ENCODE measurements at places on chromosomes 7 and 10.

- DNase-seq = no peak
These were observed 10.7 kb upstream of the AKR1B1 start for GRCh38 chr7:134469622-134470021.

DNA sequence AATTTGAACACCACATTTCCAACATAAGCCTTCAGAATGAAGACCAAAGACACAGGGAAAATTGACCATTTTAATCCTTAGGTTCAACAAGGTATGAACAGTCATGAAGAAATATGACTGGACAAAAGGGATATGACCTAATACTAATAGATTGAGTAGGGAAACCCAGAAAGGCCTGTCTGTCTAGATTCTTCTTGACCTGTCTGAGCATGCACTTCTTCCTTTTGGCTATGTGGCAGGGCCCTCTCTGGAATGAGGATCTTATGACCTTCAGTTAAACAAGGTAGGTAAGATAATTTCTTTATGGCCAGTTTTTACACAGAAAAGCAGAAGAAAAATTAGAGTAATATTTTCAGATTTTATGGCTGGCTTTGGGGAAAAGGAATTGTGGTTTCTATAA, 3.0 kb upstream of the PHYHIPL start:
- no peak for DNase-seq

GRCh38 chr7:69825113-69825972, 227.1 kb downstream of the AUTS2 start:
- peak; percentile 17 for DNase-seq

GRCh38 chr10:106873770-106874603, 290.5 kb downstream of the SORCS1 start:
- DNase-seq = no peak

- DNase-seq = no peak
These were observed 3.8 kb downstream of the KAZALD1 start for GRCh38 chr10:101065481-101066145.

- no peak for DNase-seq
These were observed 215.6 kb downstream of the ELFN1 start for GRCh38 chr7:1885465-1886226.

GRCh38 chr7:75789361-75789924, 17.4 kb upstream of the CCL26 start:
- DNase-seq = no peak

DNA sequence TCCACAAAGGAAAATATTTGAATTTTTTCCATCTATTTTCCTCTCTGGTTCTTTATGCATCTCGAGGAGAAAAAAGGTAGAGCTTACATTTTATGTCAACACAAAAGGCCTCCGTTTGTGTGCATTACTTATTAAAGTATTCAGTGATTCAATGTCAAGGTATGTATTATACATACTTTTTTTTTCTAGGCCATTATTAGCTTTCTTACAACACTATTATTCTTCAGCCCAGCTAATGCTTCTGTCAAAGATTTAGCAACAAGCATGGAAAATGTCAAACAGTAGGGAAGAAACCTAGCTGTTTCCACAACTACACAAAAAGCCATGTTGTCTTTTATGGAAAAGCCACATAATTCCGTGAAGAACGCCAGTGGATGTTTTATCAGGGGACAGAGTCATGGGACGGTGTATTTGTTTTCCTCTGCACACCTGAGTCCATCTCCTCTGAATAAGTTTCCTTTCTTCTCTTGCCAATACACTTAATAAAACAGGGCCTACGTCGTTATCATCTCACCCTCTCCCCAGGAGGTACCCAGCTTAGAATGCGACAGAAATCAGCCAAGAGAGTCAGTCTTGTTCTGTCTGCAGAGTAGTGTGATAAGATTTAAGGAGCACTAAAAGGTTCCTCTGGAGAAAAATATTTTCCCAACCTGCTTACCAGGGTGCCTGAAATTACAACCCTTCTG, 209.7 kb upstream of the AUTS2 start:
- DNase-seq = no peak

- no peak for DNase-seq
These were observed 156.1 kb downstream of the RELN start for GRCh38 chr7:103833401-103833800.

DNA sequence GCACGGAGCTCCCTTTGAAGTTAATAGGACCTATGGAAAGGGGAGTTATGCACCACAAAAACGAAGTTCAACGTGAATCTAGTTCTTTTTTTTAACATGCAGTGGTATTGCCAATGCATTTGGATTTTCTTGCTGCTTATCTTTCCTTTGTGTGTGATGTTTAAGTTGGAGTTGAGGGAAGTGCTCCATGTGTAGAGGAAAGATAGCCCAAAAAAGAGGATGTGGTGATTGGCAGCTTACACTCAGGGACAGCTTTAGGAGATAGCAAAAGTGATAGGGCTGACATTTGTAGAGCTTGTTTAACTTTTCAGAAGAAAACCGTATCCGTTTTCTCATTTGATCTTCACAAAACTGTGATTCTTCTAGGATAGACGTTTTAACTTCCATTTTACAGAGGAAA, 101.3 kb downstream of the MDFIC start:
- DNase-seq = no peak

GRCh38 chr10:92284112-92284704, 6.7 kb downstream of the CPEB3 start:
- no peak for DNase-seq

DNA sequence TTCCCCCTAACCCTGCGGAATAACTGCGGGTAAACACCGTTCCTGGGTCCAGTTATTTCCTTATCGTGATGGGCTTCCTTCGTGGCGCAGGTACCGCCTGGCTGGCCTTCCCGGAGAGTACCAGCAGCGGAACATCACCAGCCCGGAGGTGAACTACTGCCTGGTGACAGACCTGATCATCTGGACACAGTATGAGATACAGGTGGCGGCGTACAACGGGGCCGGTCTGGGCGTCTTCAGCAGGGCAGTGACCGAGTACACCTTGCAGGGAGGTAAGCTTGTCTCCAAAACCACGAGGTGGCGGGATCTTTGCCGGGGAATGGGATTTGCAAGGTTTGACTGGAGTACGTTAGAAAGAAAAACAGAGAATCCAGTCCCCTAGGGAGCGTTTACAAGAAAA, 665.0 kb upstream of the FOXK1 start:
- no peak for DNase-seq

DNA sequence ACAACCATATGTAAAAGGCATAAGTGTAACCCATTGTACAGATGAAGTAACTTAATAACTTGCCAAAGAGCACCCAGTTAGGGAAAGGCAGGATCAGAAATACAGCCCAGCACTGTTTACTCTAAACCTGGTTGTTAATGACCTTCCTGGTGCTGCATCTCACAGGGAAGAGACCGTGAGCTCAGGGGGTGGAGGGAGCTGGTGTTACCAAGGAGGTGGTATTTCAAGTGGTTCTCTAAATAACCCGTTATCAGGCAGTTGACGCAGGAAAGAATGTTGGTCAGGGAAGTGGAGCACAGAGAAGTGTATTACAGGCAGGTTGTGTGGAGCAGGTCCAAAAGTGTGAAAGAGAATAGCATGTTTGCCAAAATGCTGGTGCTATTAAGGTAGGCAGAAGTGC, 4.4 kb upstream of the ST7 start:
- no peak for DNase-seq

DNA sequence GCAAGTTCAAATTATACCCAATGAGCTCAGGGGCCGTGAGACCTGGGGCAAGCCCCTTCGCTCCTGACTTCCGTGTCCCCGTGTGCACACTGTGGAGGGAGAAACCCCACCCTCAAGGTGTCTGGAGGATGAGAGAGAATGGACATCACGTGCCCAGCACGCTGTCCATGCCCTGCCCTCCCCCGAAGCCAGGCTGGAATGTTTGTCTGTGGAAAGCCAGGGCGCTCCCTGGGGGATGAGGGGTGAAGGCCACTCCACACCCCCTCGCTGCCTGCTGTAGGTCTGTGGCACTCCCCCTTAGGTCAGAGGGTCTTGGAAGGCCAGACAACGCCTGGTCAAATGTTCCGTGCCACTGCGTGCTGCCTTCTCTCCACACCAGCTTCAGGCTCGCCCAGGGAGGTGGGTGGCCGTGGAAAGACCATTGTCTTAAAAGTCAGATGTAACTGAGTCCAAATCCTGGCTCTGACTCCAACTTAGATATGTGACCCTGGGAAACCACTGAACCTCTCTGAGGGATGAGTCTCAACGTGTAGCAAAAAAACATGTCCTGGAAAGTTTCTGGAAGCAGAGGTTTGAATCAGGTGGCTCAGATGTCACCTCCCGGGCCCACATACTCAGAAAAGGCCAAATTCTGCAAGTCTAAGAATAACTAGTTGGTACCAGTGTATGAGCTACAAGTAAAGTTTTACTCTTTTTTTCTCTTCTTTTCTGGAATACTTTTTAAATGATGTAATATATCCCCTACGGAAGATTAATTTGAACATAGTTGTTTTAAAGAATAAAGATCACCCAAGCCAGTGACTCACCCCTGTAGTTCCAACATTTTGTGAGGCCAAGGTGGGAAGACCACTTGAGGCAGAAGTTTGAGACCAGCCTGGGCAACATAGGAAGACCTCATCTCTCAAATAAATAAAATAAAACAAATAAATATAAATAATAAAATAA, 24.9 kb downstream of the RCC1L start:
- no peak for DNase-seq

GRCh38 chr10:3761904-3762303, 23.1 kb downstream of the KLF6 start:
- DNase-seq = peak; percentile 15

- DNase-seq = no peak
These were observed 51.5 kb upstream of the MNX1 start for GRCh38 chr7:157061979-157062378.

DNA sequence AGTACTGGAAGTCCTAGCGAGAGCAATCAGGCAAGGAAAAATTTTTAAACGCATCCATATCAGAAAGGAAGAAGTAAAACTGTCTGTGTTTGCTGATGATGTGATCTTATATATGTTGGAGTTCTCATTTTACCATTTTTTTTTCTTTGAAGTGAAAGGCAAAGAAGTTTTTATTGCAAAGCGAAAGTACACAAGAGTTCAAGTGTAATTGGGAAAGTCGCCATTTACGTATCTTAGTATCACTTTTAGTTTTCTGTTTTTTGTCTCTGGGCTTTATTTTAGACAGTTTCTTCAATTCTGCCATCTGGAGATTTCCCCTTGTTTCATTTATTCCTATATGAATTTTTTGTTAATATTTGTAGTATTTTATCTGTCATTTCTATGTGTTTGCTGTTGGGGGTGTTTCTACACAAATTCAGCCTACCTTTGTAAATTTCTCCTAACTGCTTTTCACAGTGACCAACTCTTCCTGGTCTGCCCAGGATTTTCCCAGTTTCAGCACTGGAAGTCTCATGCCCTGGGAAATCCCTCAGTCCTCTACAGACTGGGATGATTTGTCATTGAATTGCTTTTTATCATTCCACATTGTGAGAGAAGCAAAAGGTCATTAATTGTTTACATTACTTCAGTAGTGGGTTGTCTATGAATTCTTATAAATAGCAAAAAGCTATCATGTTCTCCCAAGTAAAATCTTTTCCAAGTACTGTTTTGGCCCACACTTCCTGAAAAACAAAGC, 23.2 kb downstream of the BET1 start:
- no peak for DNase-seq

- DNase-seq = no peak
These were observed 55.0 kb downstream of the SNX10 start for GRCh38 chr7:26346611-26347203.

DNA sequence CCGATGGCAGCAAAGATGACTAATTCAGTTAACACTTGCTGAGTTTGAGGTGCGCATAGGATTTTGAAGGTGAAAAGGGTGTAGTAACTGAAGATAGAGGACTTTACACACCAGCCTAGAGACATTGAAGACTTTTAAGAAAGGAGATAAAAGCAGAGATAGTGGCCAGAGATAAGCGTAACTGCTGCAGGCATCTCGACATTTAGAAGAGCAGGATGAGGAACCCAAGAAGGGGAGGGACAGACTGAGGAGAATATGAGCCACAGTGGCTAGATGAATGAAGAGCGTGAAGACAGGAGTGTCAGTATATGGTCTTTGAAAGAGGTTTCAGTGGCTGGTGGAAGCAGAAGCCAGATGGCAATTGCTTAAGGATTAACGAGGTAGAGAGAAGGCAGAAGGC, 71.6 kb downstream of the CELF2 start:
- no peak for DNase-seq

- no peak for DNase-seq
These were observed 825 bp downstream of the ZNF862 start for GRCh38 chr7:149838992-149839408.

- DNase-seq = no peak
These were observed 1.1 kb downstream of the RHOBTB1 start for GRCh38 chr10:60942788-60943315.

GRCh38 chr7:157410831-157411556, 74.2 kb downstream of the DNAJB6 start:
- DNase-seq = no peak

GRCh38 chr7:111744501-111745155, 182.3 kb upstream of the IMMP2L start:
- DNase-seq = no peak

- no peak for DNase-seq
These were observed 430.2 kb downstream of the LRMDA start for GRCh38 chr10:75861582-75861981.

GRCh38 chr7:106485031-106485551, 175.9 kb downstream of the CCDC71L start:
- no peak for DNase-seq

- no peak for DNase-seq
These were observed 283.7 kb upstream of the ZMIZ1 start for GRCh38 chr10:78785066-78785465.

DNA sequence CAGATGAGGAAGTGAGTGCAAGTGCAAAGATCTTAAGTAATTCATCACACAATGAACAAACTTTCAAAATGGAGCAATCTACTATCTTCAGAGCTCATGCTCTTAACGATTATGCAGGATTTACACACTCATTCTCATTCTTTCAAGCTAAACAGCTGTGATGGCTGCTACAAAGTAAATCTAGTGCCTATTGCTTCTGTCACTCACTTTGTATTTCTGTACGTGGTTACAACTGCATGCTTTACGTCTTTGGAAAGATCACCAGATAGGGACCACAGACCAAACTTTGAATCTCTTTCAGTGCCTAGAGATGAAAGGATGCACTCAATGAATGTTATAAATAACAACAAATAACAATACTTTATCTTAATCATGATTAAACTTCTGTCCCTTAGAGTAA, 194.6 kb downstream of the MAGI2 start:
- DNase-seq = no peak

DNA sequence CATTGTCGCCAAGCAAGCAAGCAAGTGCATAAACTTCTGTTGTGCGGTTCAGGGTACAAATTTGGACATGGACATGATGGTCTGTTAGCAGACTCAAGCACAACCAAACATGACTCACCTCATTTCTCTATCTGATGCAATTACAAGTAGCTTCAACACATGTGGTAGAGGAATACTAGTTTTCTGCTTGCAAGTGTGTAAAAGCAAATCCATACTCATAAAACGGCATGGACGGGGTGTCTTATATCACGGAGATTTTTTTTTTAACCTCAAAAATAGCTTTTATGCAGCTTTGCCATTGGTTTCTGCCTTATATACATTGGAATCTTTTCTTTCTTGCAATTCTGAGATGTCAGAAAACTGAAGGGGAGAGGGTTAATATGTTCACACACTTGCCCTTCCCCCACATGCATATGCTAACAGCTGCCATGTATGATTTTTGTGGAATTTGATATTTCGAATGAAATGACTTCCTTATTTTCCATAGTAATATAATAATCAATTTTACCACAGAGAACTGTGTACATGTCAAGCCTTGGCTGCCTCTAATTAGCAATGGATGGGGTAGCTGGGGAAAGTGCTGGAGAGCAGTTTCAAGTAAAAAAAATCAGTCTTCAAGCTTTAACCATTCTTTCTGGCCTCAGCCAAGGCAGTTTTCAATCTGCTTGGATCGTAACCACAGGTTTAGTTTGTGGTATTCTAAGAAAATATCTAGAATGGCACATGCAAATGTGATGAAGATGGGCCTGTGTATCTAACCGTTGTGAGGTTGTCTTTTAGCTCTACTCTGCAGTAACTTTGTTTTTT, 106.0 kb upstream of the PDCD4 start:
- DNase-seq = no peak

Measured in CD8-positive, alpha-beta T cell (primary cell).